Thyroid gland (tissue), 4 donors: ENCODE measurements at places on chromosomes 3 and 15. TPM values are rescaled to one million over a fixed set of nuclear protein-coding genes. Genes with fewer than 3 reads are reported as not detected.

GRCh38 chr3:45777111-45777745 lies 19.1 kb downstream of the SLC6A20 start:
- no peaks in the 10 kb centered on the region for H3K4me1 ChIP-seq
- H3K36me3 ChIP-seq, result no peaks in the 10 kb centered on the region
- DNase-seq, result no peak
- H3K27me3 ChIP-seq, result no peaks in the 10 kb centered on the region
- H3K4me3 ChIP-seq, result no peak overlapping the region
- no peak overlapping the region for H3K27ac ChIP-seq

Gene POC1A
- total RNA-seq, result 0.92 TPM

Gene TSEN2
- 24.5 TPM for total RNA-seq

GRCh38 chr15:67556976-67557570 lies 14.6 kb downstream of the MAP2K5 start:
- peaks cover 7% of the 10 kb centered on the region for H3K4me1 ChIP-seq
- no peak overlapping the region for H3K4me3 ChIP-seq
- no peaks in the 10 kb centered on the region for H3K27me3 ChIP-seq

DNA sequence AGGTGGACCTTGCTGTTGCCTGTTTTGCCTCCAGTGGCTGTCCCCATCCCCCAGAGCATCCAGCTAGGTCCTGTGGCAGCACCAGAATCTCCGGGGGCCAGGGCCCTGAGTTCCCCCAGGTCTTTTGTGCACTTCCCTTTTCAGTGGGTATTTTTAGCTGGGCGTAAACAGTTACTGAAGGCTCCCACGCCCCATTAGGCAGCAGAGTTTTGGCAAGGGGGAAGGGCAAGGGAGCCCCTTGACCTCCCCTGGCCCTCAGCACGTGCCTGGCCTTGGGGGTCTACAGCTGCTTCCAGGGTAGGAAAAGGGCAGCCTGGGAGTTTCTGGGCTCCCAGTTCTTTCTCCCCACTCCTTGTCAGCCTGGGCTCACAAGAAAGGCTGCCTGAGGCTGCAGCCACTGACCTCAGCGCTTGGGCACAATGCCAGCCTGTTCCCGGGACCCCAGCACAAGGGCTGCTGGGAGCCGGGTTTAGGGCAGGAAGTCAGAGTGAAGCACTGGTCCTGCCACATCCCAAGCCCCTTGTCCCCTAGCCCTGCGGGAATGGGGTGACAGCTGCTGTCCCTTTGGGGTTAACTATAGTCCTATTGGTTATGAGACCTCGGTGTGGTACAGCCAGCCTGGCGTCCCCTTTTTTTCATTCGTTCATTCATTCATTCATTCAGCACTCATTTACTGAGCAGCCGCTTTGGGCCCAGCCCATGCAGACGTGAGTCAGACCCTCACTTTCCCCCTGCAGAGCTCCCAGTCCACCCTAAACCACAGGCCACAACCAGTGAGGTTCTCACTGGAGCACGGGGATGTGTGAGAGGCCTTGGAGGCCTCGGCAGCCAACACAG lies 8.4 kb downstream of the CSK start:
- H3K4me1 ChIP-seq, result peaks cover 81% of the 10 kb centered on the region
- H3K4me3 ChIP-seq, result no peak overlapping the region
- peak; percentile 59 for DNase-seq
- no peaks in the 10 kb centered on the region for H3K27me3 ChIP-seq
- H3K36me3 ChIP-seq, result no peaks in the 10 kb centered on the region

Gene SLC22A13
- not detected for total RNA-seq

- no peaks in the 10 kb centered on the region for H3K27me3 ChIP-seq
- no peaks in the 10 kb centered on the region for H3K4me1 ChIP-seq
- no peak overlapping the region for H3K4me3 ChIP-seq
Measured at GRCh38 chr3:193743702-193744047, 150.7 kb downstream of the OPA1 start.

Gene DUOXA2
- 21.5 TPM for total RNA-seq

Gene USP50
- 1.9 TPM for total RNA-seq

GRCh38 chr3:25035526-25035925 lies 392.5 kb upstream of the RARB start:
- H3K4me3 ChIP-seq, result no peak overlapping the region
- H3K4me1 ChIP-seq, result peaks cover 20% of the 10 kb centered on the region
- H3K36me3 ChIP-seq, result no peaks in the 10 kb centered on the region
- no peaks in the 10 kb centered on the region for H3K27me3 ChIP-seq
- no peak for DNase-seq

GRCh38 chr15:92650256-92650655 lies 5.3 kb downstream of the FAM174B start:
- H3K27ac ChIP-seq, result peak overlapping the region; percentile 62
- H3K27me3 ChIP-seq, result no peaks in the 10 kb centered on the region
- no peak overlapping the region for H3K4me3 ChIP-seq
- H3K36me3 ChIP-seq, result no peaks in the 10 kb centered on the region

DNA sequence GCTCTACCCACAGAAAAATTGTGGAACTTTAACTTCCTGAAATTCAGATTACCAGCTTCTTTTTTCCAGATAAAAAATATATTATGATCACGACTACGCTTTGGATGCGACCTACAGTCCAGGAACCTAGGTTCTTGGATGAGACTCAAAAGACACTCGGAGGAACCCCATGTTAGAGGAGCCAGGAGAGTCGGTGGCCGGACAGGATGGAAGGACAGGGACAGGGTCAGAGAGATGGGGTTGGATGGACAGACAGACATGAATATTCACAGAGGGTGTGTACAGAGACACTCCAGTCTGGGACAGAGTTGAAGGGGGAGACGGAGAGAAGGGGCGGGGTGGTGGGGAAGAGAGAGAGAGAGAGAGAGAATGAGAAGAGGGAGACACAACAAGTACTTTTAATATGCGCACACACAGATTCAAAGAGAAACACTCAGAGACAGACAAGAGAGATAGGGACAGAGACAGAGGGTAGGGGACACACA lies 9.5 kb downstream of the FAM3D start:
- H3K4me3 ChIP-seq, result no peak overlapping the region
- DNase-seq, result no peak
- no peak overlapping the region for H3K27ac ChIP-seq
- no peaks in the 10 kb centered on the region for H3K4me1 ChIP-seq
- no peaks in the 10 kb centered on the region for H3K27me3 ChIP-seq

Gene AADACL2
- total RNA-seq, result not detected

DNA sequence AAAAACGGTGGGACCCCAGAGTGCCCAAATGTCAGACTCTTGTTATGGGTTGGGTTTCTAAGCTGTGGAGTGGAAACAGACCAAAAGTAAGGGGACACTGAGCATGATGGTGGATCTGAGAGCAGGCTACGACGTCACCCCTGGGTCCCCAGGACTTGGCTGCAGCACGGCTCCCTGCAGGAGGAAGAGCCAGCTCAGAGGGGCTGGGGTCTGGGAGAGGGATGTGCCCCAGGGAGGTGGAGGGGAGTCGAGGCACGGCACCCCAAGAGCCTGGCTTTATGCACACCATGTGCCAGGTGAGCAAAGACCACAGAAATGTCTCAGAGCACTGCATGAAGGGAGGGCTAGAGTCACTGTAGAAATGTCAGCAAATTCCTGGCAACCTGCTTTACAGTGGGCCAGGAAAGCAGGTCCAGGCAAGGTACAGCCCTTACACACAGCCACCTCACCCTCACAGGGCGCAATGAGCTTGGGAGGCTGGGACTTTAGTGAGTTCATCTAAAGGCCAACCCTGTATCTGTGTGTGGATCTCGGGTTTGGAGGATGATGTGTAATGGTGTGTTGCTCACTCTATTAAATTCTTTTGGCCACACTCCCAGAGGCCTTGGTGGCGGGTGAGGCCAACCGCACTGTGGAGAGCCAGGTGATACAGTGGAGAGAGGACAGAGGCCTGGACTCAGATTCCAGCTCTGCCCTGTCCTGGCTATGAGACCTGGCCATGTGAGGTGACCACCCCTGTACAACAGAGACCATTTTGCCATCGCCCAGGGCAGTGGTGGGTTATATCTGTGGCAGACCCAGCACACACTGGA lies 14.1 kb downstream of the CTSH start:
- H3K4me1 ChIP-seq, result no peaks in the 10 kb centered on the region
- DNase-seq, result peak; percentile 38
- H3K27ac ChIP-seq, result no peak overlapping the region
- H3K4me3 ChIP-seq, result no peak overlapping the region
- no peaks in the 10 kb centered on the region for H3K36me3 ChIP-seq

DNA sequence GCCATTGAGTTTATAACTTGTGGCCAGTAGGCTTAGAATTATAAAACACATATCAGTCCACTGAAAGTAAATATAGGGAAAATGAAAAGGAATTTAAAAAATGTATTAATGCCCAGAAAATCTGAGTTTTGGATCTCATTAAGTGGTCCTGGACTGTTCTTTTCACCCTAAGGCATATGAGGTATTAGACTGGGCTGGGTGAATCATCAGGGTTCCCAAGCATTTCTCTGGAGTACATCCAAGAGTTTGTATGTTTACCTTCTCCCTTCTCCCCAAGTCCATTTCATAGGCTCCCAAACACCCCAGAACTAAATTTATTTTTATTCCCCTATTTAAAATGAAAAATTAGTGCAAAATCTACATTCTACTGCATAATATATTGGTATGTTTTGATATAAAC lies 31.9 kb upstream of the SPTSSB start:
- DNase-seq, result no peak
- H3K4me1 ChIP-seq, result no peaks in the 10 kb centered on the region
- H3K27me3 ChIP-seq, result no peaks in the 10 kb centered on the region
- no peak overlapping the region for H3K27ac ChIP-seq

DNA sequence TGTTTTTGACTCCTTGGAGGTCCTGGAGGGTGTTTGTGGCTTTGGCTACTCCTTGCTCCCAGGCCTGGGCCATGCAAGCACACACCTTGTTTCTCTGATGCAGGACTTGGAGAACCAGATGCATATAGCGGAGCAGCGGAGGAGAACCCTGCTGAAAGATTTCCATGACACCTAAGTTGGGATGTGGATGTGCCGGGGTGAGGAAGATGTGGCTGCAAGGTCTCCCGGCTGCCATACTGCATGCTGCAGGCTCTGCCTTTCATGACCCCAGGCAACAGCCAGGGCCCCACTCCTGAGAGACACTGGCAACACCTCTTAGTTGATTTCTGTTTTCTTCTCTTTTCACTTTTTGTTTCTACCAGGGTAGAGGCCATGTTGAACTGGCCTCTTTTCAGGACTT lies 6.9 kb upstream of the P4HTM start:
- DNase-seq, result no peak
- no peak overlapping the region for H3K4me3 ChIP-seq
- no peak overlapping the region for H3K27ac ChIP-seq

DNA sequence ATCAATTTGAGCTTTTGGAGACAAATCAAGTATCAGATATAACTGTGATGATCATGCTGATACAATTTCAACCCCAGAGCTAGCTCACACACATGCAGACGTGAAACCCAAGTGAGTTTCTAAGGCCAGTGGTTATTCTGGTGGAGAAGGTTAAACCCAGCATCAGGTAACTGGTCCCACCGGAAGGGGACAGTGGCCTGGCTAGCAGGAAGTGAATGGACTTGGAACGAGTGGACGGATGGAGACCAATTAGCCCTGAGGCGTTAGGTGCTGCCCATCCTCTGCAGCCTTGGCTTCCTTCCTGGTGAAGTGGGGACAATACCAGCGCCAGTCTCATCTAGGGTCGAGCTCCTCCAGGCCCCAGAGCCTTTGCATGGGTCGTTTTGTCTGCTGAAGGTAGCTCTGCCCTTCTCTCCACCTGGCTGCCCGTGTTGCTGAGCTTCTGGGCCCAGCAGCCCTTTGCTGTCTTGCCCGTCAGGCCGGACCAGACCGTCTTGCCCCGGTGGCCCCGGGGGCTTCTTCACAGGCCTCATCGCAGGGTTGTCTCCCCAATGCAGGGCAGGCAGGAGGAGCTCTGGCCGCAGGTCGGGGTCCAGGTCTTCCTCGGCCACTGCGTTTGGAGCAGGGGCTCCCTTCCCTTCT lies 915 bp upstream of the KCTD6 start:
- peak overlapping the region; percentile 94 for H3K27ac ChIP-seq
- H3K36me3 ChIP-seq, result no peaks in the 10 kb centered on the region
- H3K4me1 ChIP-seq, result peaks cover 23% of the 10 kb centered on the region
- no peaks in the 10 kb centered on the region for H3K27me3 ChIP-seq

Gene WWTR1
- total RNA-seq, result 56.7 TPM

Gene VIPR1
- 6.3 TPM for total RNA-seq

Gene GPR87
- total RNA-seq, result not detected

- no peaks in the 10 kb centered on the region for H3K4me1 ChIP-seq
- H3K4me3 ChIP-seq, result no peak overlapping the region
- H3K27ac ChIP-seq, result no peak overlapping the region
- no peaks in the 10 kb centered on the region for H3K36me3 ChIP-seq
Measured at GRCh38 chr15:39317225-39317624, 263.7 kb upstream of the THBS1 start.

Gene ULK4
- 18.7 TPM for total RNA-seq

Gene LYZL4
- not detected for total RNA-seq
